GM23248 (cell line): ENCODE measurements at places on chromosomes 3 and 15. TPM values are rescaled to one million over a fixed set of nuclear protein-coding genes. Genes with fewer than 3 reads are reported as not detected.

- H3K4me1 ChIP-seq: peaks cover 2% of the 10 kb centered on the region; the same call in 1 of the 2 replicates
- H3K27me3 ChIP-seq: no peaks in the 10 kb centered on the region
- no peak overlapping the region for H3K4me3 ChIP-seq
- H3K27ac ChIP-seq: no peak overlapping the region
- DNase-seq: peak; percentile 65
Measured at GRCh38 chr15:22918056-22918455, 62.1 kb downstream of the CYFIP1 start.

GRCh38 chr3:46490338-46491084 is 7.3 kb upstream of the RTP3 start:
- no peaks in the 10 kb centered on the region for H3K36me3 ChIP-seq
- H3K27me3 ChIP-seq: 0 out of 2 replicates have a peak, but pooled peaks cover 3% of the 10 kb centered on the region
- DNase-seq: peak; percentile 41
- H3K4me3 ChIP-seq: no peak overlapping the region

- peaks cover 54% of the 10 kb centered on the region for H3K27me3 ChIP-seq
- no peak overlapping the region for H3K4me3 ChIP-seq
- no peaks in the 10 kb centered on the region for H3K4me1 ChIP-seq
- no peaks in the 10 kb centered on the region for H3K36me3 ChIP-seq
Measured at GRCh38 chr3:193840111-193840641, 247.2 kb downstream of the OPA1 start.

DNA sequence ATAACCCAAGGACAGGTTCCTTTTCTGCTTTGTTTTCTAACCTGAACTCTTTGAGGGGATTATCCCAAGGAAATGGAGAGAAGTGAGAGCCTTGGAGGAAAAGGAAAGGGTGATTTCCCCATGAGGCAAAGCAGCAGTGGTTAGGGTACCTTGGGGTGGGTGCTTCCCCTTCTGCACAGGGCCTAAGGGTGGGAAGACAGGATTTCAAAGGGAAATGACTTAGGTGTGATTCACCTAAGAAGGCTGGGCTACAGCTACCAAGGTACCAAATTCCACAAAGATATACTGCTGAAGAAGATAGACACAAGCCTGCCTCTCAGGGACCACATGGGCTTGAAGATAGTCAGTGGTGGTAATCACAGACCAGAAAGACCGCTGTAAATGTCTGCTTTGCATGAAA is 325.3 kb upstream of the DPH6 start:
- H3K4me3 ChIP-seq: no peak overlapping the region
- H3K36me3 ChIP-seq: no peaks in the 10 kb centered on the region
- H3K27me3 ChIP-seq: no peaks in the 10 kb centered on the region
- H3K4me1 ChIP-seq: peaks cover 4% of the 10 kb centered on the region; the same call in 1 of the 2 replicates
- no peak for DNase-seq

- H3K4me1 ChIP-seq: no peaks in the 10 kb centered on the region
- no peak overlapping the region for H3K27ac ChIP-seq
- DNase-seq: peak; percentile 10
- no peaks in the 10 kb centered on the region for H3K36me3 ChIP-seq
- no peak overlapping the region for H3K4me3 ChIP-seq
- peaks cover 45% of the 10 kb centered on the region for H3K27me3 ChIP-seq
Measured at GRCh38 chr15:33699691-33700447, 268.4 kb upstream of the CHRM5 start.

GRCh38 chr3:60133269-60134162 is 1083.7 kb upstream of the CFAP20DC start:
- no peaks in the 10 kb centered on the region for H3K4me1 ChIP-seq
- H3K27me3 ChIP-seq: no peaks in the 10 kb centered on the region
- no peaks in the 10 kb centered on the region for H3K36me3 ChIP-seq
- DNase-seq: peak; percentile 10
- H3K27ac ChIP-seq: no peak overlapping the region

DNA sequence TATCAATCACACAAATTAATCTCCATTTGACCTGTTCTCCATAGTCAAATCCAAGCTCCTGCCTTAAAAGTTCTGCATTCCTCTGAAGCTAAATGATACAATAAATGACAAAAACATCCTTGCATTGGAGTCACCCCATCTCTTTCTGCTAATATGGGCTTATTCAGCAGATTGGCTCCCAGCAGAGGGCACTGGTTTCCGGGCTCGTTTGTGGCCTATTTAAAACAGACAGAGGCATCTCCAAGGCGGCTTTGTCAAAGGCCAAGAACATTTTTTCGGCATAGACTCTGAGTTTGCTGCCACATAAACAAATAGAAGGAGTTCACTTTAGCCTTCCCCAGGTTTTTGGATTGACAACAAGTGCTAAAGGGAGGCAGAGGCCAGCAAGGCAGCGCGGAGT is 204.4 kb upstream of the RASGRP1 start:
- H3K4me3 ChIP-seq: no peak overlapping the region
- H3K27ac ChIP-seq: peak overlapping the region; percentile 58
- H3K27me3 ChIP-seq: no peaks in the 10 kb centered on the region

DNA sequence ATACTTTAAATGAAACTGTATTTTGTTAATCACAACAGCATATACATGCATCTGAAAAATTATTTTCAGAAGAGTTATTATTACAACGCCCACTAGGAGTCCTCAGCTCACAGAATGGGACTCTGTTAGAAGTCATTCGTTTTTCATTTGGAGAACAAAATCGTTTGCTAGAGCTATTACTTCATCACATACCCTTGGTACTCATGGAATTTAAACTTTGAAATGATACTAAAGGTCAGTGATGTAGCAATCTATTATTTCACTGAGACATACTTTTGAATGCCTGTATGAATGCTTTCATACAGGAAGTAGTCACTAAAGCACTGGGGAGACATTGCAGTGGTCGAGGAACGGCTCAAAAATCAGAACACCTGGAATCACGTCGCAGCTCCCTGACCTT is 198.1 kb downstream of the MBNL1 start:
- peak overlapping the region; percentile 37; the same call in 1 of the 2 replicates for H3K27ac ChIP-seq
- peaks cover 34% of the 10 kb centered on the region for H3K36me3 ChIP-seq
- no peaks in the 10 kb centered on the region for H3K27me3 ChIP-seq
- no peak overlapping the region for H3K4me3 ChIP-seq
- peaks cover 15% of the 10 kb centered on the region for H3K4me1 ChIP-seq
- DNase-seq: peak; percentile 83

DNA sequence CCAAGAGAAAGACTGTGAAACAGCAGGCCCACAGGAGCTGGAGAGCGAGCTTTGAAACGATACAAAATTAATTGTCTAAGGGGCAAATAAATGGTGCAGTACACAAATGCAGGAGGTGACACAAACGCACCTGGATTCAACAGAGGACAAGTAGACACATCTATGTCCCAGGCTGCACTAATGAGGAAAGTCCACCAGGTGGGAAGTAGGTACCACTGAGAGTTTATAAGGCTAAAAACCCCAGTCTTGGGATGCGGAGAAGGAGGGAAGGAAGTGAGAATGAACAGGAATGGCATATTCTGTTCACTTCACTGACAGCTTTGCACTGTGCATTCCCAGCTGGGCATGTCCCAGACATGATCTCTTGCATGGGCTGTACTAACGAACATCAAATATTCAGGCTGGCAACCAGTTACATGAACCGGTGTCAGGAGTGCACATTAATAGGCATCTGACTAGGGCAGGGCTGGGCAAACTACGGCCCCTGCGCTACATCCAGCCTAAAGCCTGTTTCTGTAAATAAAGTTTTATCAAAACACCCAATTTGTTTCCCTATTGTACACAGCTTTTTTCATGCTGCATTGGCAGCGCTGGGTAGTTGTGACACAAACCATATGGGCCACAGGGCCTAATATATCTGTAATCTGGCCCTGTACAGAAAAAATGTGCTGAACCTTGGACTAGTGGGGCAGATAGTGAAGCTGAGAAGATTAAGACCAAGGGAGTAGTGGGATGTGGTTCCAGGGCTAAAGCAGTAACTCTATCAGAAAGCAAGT is 107.0 kb downstream of the IGF2BP2 start:
- DNase-seq: no peak
- no peaks in the 10 kb centered on the region; the same call in 1 of the 2 replicates for H3K36me3 ChIP-seq
- H3K4me1 ChIP-seq: peaks cover 39% of the 10 kb centered on the region
- no peaks in the 10 kb centered on the region for H3K27me3 ChIP-seq
- 0 out of 2 replicates have a peak overlapping the region, but pooled peaks have one; percentile 2 for H3K4me3 ChIP-seq
- H3K27ac ChIP-seq: peak overlapping the region; percentile 92

DNA sequence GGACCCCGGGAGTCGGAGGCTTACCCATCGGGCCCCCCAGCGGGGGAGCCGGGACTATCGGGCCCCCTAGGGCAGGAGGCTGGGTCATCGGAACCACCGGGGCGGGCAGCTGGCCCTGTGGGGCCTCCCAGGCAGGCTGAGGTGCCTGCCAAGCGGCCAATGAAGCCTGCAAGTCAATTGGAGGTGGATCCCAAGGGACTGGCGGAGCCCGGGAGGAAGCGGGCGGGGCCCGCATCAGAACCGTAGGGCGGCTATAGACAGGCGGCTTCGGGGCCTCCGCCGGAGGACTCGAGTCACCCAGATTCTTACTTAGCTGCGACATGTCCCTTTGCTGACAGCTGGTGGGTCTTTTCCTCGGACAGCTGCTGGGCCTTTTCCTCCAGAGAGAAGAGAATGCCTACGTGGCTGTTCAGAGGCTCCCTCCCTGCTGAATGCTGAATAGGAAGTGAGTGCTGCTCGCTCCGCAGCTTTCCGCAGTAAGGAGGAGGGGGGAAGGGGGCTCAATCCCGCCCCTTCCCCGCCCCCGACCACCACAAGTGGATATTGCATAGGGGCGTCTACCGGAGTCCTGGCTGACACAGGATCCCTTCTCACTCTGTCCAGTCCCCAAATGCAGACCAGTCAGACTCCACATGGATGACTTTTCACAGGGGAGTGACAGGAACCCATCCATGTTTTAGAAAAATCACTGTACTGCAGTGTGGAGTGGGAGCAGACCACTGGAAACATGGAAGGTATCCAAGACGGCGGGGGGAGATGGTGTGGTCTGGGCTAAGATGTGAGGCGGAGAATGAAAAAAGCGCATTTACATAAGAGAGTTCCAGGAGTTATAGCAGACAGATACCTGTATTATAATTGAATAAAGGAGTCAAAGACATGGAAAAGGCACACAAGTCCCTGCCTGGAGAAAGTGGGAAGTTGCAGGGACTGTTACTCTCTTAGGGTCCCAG is at the start of gene MAGEL2:
MAGEL2 (minus strand) TSS at position 447 of the 950 bp plus-strand sequence; CDS start at position 322, 125 bp downstream.
- peak within 1 kb of the TSS; percentile 49 for H3K4me3 ChIP-seq
- H3K27me3 ChIP-seq: peaks cover 20% of the 10 kb centered on the region; the same call in 1 of the 2 replicates
- no peaks in the 10 kb centered on the region for H3K36me3 ChIP-seq
- H3K27ac ChIP-seq: no peak within 1 kb of the TSS
- DNase-seq: peak; percentile 30
- H3K4me1 ChIP-seq: no peaks in the 10 kb centered on the region

GRCh38 chr3:57682284-57682683 is 10.6 kb downstream of the DENND6A start:
- no peaks in the 10 kb centered on the region for H3K4me1 ChIP-seq
- no peak overlapping the region for H3K27ac ChIP-seq
- no peaks in the 10 kb centered on the region for H3K27me3 ChIP-seq
- no peak overlapping the region for H3K4me3 ChIP-seq

GRCh38 chr3:114451051-114451451 is 157.2 kb downstream of the TIGIT start:
- H3K27me3 ChIP-seq: no peaks in the 10 kb centered on the region
- H3K36me3 ChIP-seq: no peaks in the 10 kb centered on the region
- H3K4me1 ChIP-seq: peaks cover 36% of the 10 kb centered on the region
- DNase-seq: peak; percentile 28
- H3K4me3 ChIP-seq: peak overlapping the region; percentile 59

DNA sequence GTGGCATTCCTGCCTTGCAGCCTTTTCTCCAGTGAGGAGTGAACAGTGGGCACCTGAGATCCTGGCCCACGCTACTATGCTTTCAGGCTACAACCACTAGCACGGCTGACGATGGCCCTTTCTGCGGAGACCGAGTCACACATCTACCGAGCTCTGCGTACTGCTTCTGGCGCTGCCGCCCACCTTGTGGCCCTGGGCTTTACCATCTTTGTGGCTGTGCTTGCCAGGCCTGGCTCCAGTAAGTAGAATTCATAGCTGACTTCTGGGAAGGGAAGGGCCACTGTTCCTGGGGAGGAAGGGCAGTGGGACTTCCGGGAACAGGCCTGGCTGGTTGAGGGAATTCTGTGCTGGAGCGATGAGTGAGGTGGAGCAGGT is 648 bp downstream of the CYB561D2 start:
- H3K4me3 ChIP-seq: peak overlapping the region; percentile 90
- no peaks in the 10 kb centered on the region for H3K27me3 ChIP-seq

GRCh38 chr3:31664031-31664430 is 131.3 kb downstream of the STT3B start:
- no peak for DNase-seq
- H3K4me3 ChIP-seq: no peak overlapping the region
- no peaks in the 10 kb centered on the region for H3K27me3 ChIP-seq
- no peaks in the 10 kb centered on the region for H3K4me1 ChIP-seq
- no peaks in the 10 kb centered on the region for H3K36me3 ChIP-seq

DNA sequence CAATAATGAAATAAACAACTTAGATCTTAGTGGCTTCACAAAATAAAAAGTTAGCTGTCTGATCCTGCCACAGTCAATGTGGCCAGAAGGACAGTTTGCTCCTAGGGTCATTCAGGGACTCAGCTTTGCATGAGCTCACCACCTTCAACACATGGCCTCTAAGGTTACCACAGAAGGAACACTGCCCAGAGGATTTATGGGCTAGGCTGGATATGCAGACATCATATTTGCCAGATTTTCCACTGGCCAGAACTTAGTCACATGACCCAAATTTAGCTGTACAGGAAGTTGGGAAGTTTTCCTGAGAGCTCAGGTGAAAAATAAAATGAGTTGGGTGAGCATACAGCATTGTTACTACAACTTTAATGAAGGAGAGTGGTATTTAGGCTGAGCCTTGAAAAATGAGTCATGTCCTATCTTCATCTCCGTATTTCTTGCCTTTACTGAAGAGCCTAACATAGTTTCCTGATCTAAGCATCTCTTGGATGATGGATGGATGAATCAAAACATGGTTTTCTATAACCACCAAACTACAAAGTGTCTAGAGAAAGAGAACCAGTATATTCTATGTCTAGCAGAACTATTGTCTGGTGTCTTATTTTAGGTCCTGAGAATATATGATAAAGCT is 54.9 kb upstream of the TMEM108 start:
- H3K27ac ChIP-seq: no peak overlapping the region
- H3K36me3 ChIP-seq: no peaks in the 10 kb centered on the region
- H3K4me3 ChIP-seq: no peak overlapping the region

GRCh38 chr15:35583863-35584528 is 38.0 kb upstream of the DPH6 start:
- peak; percentile 4 for DNase-seq
- H3K27me3 ChIP-seq: no peaks in the 10 kb centered on the region
- no peaks in the 10 kb centered on the region for H3K36me3 ChIP-seq
- no peak overlapping the region for H3K4me3 ChIP-seq
- no peaks in the 10 kb centered on the region for H3K4me1 ChIP-seq

GRCh38 chr3:45100981-45101407 is 45.2 kb downstream of the CDCP1 start:
- H3K27me3 ChIP-seq: no peaks in the 10 kb centered on the region
- H3K36me3 ChIP-seq: no peaks in the 10 kb centered on the region
- DNase-seq: peak; percentile 89

GRCh38 chr15:68585574-68586273 is 6.9 kb downstream of the CORO2B start:
- peak overlapping the region; percentile 50 for H3K27ac ChIP-seq
- DNase-seq: no peak
- H3K27me3 ChIP-seq: no peaks in the 10 kb centered on the region
- no peaks in the 10 kb centered on the region for H3K36me3 ChIP-seq

PTH1R gene
- 1.3 TPM in 1 of 2 replicates, not detected in the other for total RNA-seq

LIPC gene
- total RNA-seq: 0.38 and 0.43 TPM in 2 replicates

NUP210 gene
- under 0.01 TPM in 1 of 2 replicates, not detected in the other for total RNA-seq

RLBP1 gene
- not detected in 2 replicates for total RNA-seq

THAP10 gene
- total RNA-seq: 2.0 and 6.4 TPM in 2 replicates

AHSG gene
- total RNA-seq: not detected in 2 replicates
